ENCODE measurements at places on chromosomes 16 and 17.

- H3K36me3 ChIP-seq = peaks cover 42% of the 10 kb centered on the region
- no peaks in the 10 kb centered on the region for H3K27me3 ChIP-seq
- H3K4me3 ChIP-seq = no peak overlapping the region
These were observed 16.9 kb downstream of the EMC8 start for GRCh38 chr16:85782451-85782850.

DNA sequence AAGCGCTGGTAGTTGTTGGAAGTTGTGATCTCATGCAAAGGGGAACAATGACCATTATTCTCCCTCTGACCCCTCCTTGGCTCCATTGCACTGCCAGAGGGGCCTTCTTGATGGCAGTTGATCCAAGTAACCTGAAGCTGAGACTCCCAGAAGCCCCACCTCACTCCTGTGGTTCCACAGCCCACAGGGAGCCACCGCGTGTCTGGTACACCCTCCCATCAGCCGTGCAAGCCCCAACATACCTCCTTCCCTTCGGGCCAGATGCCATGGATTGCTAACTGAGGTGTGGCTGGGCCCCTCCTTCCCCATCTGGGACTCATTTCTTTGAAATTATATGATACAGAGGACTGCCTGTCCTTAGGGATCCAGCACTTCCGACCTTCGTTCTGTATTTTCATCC is 17.8 kb downstream of the SAP30BP start:
- peaks cover 46% of the 10 kb centered on the region for H3K36me3 ChIP-seq
- H3K27ac ChIP-seq = no peak overlapping the region
- DNase-seq = no peak
- no peak overlapping the region for H3K4me3 ChIP-seq
- peaks cover 47% of the 10 kb centered on the region for H3K4me1 ChIP-seq

- H3K36me3 ChIP-seq = no peaks in the 10 kb centered on the region
- H3K4me3 ChIP-seq = no peak overlapping the region
- DNase-seq = no peak
- no peaks in the 10 kb centered on the region for H3K4me1 ChIP-seq
- no peak overlapping the region for H3K27ac ChIP-seq
These were observed 509.6 kb upstream of the EEF2KMT start for GRCh38 chr16:5607169-5607568.

- H3K4me1 ChIP-seq = peaks cover 13% of the 10 kb centered on the region
- H3K36me3 ChIP-seq = peaks cover 3% of the 10 kb centered on the region
- no peak for DNase-seq
- no peak overlapping the region for H3K27ac ChIP-seq
- no peak overlapping the region for H3K4me3 ChIP-seq
These were observed 6.9 kb upstream of the DBNDD1 start for GRCh38 chr16:90026135-90026534.

GRCh38 chr17:64343833-64344637 is 46.6 kb downstream of the PECAM1 start:
- no peak overlapping the region for H3K4me3 ChIP-seq
- peaks cover 37% of the 10 kb centered on the region for H3K36me3 ChIP-seq
- peaks cover 7% of the 10 kb centered on the region for H3K4me1 ChIP-seq
- DNase-seq = no peak

DNA sequence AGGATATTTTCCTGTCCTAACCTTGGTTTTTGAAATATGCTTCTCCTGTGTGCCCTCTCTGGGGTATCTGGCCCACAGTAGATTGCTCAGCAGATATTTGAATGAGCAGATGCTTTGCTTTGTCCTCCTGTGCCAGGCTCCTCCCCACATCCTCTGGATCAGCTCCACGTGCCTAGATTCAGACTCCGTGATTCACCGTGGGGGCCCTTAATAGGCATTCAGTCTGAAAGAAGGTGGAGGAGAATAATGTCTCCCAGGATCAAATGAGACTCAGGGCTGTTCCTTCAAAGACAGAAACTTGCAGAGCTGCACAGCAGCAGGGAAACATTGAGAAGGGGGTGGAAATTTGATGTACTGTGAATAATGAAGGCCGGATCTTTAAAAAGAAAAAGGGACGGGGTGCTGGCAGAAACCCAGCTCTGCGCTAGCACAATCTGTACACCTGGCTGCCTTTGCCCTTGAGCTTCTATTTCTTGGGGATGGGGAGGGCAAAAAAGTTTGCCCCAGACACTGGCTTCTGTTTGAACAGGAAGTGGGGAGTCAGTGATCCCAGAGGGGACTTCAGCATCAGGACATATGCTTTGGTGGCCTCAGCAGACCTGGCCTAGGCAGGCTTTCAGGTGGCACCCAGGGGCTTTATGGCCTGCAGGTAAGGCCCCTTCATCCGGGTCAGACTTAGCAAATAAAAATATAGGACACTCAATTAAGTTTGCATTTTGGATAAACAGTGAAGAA is 15.9 kb upstream of the SLC12A3 start:
- peak overlapping the region; percentile 44 for H3K27ac ChIP-seq
- H3K27me3 ChIP-seq = no peaks in the 10 kb centered on the region
- no peak for DNase-seq
- H3K4me3 ChIP-seq = no peak overlapping the region

DNA sequence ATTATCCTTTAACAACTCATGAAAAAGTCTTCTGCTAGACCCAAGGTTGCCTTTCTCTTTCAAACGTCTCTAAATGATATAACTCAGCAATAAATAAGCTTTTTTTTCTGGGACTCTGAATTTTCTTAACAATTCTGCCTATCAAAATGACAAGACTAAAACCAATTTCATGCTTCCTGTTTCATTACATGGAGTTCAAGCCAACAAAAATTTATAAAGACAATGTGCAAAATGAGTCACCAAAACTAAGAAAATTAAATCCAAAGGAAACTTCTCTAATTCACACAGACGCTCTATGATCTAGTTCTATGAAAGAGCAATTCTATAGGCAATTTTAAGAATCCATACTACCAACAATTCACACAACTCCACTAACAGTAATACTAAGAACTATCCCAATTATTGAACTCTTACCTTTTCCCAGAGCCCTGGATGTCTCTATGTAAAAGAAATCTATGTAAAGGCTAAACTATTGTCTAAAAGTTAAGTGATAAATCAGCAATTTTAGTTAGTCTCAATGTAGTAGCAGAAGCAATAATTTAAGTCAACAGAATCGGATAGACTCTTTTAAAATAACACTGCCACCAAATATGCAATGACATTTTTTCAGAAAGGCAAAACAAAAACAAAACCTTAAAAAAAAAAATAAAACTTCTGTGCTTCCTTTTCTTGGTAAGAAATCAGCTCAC is 44.2 kb downstream of the ZZEF1 start:
- DNase-seq = no peak
- peaks cover 95% of the 10 kb centered on the region for H3K36me3 ChIP-seq
- H3K27ac ChIP-seq = peak overlapping the region; percentile 51
- H3K4me3 ChIP-seq = no peak overlapping the region

- peaks cover 45% of the 10 kb centered on the region for H3K4me1 ChIP-seq
- no peak for DNase-seq
- peak overlapping the region; percentile 75 for H3K27ac ChIP-seq
- peaks cover 4% of the 10 kb centered on the region for H3K36me3 ChIP-seq
- H3K4me3 ChIP-seq = no peak overlapping the region
These were observed 146.3 kb downstream of the CMIP start for GRCh38 chr16:81590714-81591544.
